Memory B cell (primary cell): ENCODE measurements at places on chromosomes 1 and 21.

DNA sequence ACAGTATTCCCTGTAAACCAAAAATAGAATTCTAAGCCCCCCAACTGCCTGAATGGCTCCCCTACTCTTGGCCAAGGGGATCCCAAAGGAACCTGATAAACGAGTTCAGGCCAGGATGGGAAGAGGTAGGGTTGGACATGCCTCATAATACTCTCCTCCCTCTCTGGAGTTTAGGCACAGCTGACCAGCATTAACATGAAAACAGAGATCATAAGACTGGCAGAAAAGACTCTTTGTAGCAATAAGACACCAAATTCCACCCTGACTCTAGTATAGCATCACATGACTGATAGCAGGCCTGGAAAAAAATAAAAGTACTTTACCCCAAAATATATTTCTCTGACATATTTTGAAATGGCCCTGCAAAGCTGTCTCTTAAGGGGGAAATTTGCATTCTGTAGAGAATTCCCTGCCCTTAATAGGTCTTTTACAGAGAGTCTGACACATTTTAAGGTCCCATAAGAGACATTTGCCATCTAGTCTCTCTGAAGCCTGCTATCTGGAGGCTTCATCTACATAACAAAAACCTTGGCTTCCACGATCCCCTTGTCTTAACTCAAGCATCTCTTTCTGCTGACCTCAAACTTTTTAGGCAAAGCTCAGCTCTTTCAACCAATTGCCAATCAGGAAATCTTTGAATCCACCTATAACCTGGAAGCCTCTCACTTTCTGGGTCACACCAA is 55.9 kb downstream of the SIK1 start:
- DNase-seq: no peak

GRCh38 chr1:30760596-30761324 is 3.2 kb upstream of the LAPTM5 start:
- no peak for DNase-seq

DNA sequence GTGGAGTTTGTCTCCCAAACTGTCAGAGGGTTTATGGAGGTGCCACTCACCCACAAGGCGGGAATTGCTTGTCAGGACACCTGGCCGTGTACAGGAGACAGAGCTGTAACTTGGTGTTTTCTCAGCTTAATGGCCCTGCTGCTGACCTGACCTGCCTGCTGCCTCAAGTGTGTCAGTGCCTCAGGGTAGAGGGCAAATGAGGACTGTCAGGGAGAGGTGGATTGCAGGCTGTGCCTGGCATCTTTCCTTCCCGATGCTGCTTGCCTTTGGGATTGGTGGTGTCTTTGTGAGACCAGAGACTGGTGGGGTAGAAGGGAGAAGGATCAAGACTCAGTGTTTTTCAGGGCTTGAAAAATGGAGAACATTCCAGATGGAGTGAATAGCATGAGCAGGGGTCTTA is 31.4 kb downstream of the TMEM53 start:
- no peak for DNase-seq

DNA sequence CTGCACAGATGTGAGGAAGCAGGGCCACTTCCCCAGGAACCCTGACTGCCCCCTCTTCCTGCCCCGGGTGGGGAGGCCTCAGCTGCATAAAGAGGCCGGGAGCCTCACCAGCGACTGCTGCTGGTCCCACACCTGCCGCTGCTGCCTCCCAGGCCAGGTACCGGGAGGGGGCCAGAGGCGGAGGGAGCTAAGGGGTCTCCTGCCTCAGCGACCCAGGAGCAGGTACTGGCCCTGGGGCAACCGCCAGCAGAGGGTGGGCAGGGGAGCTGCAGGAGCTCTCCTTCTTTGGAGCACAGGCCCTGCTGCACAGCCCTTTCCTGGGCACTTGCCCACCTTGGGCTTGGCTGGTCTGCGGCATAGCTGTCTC is 6.8 kb downstream of the GJC2 start:
- no peak for DNase-seq

DNA sequence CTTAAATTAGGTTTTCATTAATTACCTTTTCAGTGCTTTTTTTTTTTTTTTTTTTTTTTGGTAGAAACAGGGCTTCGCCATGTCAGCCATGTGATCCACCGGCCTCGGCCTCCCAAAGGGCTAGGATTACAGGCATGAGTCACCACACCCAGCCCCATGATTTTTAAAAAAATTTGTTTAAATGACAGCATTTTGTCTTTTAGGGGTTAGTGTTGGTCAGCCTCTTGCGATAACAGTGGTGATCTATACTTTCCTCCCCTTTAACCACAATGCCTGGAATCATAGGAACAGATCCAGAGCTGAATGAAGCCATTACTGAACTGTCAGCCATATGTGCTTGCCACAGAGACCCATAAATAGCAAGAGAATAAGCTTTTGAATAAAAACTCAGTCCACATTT is 73.9 kb downstream of the CACHD1 start:
- DNase-seq: no peak

DNA sequence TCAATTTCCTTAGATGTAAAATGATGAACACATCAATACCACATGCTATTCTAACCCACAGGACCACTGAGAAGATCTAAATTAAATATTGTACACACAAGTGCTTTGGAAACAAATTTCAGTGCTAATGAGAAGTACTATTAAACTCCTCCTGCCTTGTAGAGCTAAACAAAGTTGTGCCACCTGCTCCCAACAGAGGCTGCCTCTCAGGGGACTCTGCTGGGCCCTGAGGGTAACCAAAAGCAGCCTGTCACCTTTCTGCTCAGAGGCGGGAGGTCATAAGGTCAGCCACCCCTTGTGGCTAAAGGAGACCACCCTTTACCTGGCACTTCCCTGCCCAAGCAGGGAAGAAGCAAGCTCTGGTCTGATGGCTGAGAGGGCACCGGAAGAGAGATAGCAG is 6.3 kb downstream of the SLC9A1 start:
- DNase-seq: no peak

GRCh38 chr1:201840055-201840454 is 11.1 kb downstream of the IPO9 start:
- no peak for DNase-seq

DNA sequence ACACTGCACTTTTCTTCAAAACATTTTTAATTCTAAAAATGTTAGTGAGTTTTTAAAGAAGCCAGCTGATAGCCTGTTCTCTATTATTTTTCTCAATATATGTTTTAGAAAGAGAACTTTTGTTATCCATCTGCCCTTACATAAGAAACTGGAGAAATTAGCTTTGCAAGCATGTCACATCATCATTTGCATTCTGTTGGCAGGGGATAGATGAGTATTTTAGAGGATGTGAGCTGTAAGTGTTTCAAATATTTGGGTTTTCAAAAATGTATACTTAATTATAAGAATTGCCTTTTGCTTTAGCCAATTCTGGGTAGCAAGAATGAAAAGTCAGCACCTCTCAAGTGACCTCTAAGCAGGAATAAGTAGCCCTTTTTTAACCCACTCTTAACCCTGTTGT is 7.4 kb downstream of the NFIA start:
- DNase-seq: no peak

GRCh38 chr21:45983981-45984551 is 2.5 kb downstream of the COL6A1 start:
- no peak for DNase-seq

- no peak for DNase-seq
These were observed 164.7 kb upstream of the RGS18 start for GRCh38 chr1:191993549-191993948.

DNA sequence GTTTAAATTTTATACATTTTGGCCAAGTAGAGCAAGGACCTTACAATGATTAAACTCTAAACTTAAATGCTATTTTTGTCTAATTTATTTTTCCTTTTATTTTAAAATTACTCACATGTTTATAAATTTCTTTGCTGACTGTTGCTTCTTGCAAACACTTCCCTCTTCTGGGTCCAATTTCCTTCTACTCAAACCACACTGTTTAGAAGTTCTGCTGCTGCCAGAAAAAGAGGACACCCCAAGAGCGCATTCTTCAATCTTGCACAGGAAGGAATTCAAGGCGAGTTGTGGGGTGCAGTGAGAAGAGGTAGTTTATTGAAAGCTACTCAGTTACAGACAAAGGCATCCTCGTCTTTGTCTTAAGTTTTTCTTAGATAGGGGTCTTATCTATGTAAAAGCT is 88.5 kb upstream of the NEK7 start:
- no peak for DNase-seq

DNA sequence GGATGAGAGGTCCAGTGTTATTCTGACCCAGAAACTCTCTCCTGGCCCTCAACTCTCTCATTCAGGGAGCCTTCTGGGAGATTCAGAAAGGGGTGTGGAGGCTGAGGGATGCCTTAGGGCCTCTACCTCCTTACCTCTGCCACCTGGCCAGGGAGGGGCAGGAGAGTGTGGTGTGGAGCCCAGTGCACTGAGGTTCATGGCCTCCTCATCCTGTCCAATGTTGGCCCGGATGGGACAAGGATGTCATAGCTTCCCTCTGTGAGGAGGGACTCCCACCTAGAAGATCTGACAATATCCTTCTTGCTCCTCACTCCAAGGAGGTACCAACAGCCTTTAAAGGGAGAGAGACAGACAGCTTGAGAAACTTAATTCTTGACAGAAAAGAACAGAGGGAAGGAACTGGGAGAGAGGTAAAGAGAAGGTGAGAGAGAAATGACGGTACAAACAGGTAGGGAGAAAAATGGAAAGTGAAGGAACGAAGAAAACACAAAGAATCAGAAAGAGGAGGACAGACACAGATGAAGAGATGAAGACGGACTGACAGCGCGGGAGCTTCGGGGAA is 779 bp downstream of the BEND5 start:
- no peak for DNase-seq

- no peak for DNase-seq
These were observed 113.3 kb upstream of the WNT4 start for GRCh38 chr1:22256213-22256512.

DNA sequence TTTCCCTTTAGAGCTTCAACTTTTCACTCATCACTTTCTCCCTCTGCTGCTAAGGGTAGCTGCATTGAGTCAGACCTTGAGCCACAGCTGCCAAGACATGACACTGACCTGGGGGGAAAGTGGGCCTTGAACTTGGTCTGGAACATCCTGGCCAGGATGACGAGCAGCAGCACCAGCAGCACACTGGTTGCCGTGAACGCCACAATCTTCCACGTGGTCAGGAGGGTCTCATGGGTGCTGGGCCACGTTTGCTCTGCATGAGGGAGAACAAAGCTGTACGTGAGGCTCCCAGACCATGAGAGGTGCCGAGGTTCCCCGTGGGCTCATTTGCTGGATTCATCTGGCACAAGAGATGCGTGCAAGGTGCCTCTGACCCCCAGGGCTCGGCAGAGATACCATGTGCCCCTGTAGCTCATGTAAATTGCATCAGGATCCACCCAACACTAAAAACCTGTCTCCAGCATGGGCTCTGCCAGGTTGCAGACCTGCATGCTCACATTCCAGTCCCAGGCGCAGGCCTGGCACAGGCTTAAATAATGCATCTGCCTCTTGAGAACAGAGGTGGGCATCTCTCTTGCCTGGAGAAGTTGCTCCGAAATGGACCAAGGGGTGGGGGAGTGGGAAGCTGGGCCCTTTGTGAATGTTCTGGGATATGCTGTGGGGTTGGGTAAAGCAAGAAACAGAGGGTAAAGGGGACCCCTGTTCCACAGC is 84.6 kb upstream of the TLR5 start:
- DNase-seq: no peak

GRCh38 chr1:43951021-43951985 is 4.6 kb downstream of the IPO13 start:
- no peak for DNase-seq

DNA sequence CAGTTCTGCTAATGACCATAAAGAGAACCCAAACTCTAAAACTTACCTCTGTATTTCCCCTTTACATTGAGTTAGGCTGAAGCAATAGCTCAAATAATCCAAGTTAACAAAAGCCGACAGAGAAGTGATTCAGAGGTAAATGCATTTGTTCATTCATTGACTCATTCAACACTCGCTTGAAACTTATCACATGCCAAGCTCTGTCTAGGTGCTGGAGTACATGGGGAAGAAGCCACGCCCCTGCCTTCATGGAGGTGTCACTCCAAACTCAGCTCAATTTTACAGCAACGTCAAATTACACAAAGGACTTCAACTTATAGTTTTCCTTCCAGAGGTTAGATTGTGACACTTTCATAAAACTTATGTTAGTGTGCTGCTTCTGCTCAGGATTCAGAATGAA is 45.8 kb downstream of the SLC25A24 start:
- DNase-seq: no peak

- no peak for DNase-seq
These were observed 11.6 kb downstream of the SDCCAG8 start for GRCh38 chr1:243267471-243267880.

GRCh38 chr1:71494163-71494562 is 413.3 kb upstream of the ZRANB2 start:
- DNase-seq: no peak

DNA sequence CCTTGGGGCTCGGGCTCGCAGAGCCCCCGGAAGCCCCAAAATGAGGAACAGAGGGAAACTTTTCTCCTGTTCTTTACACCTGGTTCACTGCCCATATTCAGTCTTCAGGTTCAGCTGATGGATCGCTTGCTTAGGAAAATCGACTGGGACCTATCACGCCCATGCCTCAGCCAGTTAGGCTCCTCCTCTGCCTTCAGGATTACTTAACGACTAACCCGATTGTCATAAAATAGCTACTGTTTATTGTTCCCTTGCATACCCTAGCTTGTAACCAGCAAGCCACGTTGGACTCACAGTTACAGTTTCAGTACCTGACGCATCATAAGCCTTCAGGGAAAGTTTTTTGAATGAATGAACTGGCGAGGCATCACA is 692 bp downstream of the TARDBP start:
- DNase-seq: no peak

DNA sequence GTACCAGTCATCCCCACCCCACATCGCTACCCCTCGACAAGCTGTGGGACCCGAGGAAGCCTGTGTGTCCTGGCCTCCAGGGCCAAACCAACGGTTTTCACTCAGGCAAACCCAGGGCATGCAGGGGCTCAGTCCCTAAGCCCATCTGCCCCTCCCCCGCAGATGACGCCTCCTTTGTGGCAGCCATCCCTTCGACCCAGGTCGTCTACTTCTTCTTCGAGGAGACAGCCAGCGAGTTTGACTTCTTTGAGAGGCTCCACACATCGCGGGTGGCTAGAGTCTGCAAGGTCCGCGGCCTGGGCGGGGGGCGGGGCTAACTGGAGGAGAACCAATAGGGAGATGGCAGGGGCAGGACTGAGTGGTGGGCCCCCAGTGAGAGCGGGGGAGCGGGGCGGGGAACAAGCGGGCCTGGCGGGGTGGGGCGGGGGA is 7.4 kb downstream of the SEMA4A start:
- DNase-seq: no peak
